NCI-H1436 (cell line): ENCODE measurements at places on chromosomes 3 and 15.

GRCh38 chr3:175464362-175464761 is 605.2 kb downstream of the NAALADL2 start:
- no peak for DNase-seq

- no peak for DNase-seq
These were observed 218.8 kb upstream of the ICE2 start for GRCh38 chr15:60697750-60698149.

DNA sequence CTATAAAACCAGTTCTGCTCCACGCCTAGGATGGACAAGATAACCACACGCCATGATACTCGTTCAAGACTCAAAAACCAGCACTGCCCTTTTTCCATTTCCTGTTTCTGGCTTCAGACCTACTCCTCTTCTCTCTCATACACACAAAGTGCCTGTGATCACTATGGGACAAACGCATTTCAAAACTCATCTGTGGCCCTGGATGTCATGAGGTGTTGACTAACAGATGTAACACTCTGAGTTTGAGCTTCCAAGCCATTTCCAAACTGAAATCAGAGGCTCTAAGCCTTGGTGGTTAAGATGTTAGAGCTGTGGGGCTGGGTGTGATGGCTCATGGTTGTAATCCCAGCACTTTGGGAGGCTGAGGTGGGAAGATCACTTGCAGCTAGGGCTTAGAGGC is 55.7 kb upstream of the LMOD3 start:
- no peak for DNase-seq

GRCh38 chr15:65769482-65769881 is 22.6 kb downstream of the DENND4A start:
- no peak for DNase-seq

DNA sequence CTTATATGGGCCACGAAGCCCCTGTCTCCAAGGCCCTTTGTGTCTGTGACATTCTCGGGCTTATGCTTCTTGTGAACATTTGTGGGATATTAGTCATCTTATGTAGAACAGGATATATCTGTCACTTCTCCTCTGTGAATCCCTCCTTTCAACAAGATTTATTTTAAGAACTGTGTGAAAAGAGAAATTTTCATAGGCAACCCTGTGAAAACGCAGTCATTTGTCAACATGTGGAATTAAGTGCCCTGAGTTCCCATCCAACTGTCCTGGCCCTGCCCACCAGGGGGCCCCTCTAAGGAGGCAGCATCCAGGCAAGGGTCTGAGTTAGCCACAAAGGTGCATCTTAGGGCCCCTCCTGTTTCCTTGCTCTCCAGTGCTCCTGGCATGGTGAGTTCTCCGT is 76.8 kb upstream of the CHRNA7 start:
- no peak for DNase-seq

- no peak for DNase-seq
These were observed 19.1 kb upstream of the GLCE start for GRCh38 chr15:69141286-69141701.

- no peak for DNase-seq
These were observed 161.4 kb downstream of the WNT7A start for GRCh38 chr3:13718436-13718835.

DNA sequence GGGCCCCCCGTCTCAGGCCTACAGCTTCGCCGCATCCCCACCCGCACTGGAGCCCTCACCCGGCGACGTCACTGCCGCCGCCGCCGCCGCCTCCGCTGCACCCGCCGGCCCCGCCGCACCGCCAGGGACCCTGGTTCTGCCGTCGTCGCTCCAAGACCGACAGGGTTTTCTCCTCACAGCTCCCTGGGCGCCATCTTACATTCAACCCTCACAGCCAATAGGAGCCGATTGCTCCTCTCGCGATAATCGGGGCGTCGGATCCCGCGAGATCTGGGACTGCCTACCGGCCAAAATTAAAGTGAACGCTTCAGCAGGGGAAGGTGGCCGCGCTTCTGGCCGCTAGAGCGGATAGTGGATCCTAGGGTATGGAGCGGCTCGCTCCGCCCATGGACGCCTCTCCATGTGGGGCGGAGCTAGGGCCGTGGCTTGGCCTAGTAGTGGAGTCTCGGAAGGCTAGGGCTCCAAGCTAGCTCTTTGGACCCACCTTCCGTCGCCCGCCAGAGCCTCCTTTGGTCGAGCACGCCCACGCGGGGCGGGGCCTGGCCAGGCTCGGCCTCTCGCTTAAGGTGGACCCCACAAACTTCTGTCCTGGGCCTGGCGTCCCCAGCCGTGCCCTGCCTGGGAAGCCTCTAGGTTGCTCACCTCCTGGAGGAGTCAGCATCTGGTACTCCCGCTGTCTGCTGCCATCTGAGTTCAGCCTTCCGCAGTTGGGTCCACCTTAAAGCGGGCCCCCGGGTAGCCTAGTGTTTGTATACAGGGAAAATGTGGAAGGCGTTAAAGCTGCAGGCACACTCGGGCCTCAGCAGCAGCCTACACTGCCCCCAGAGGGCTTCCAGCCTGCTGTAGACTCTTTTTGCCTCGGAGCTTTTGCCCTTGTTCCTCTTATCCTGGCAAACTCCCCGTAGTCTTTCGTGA is at the start of gene QRICH1:
QRICH1 (minus strand) TSS at position 219 of the 915 bp plus-strand sequence. CDS start 17,054 bp downstream, outside the sequence.
- DNase-seq = peak; percentile 90

GRCh38 chr15:33027306-33028035 is 167.0 kb downstream of the FMN1 start:
- DNase-seq = no peak

- DNase-seq = no peak
These were observed 186.9 kb downstream of the PCCB start for GRCh38 chr3:136437043-136437442.

DNA sequence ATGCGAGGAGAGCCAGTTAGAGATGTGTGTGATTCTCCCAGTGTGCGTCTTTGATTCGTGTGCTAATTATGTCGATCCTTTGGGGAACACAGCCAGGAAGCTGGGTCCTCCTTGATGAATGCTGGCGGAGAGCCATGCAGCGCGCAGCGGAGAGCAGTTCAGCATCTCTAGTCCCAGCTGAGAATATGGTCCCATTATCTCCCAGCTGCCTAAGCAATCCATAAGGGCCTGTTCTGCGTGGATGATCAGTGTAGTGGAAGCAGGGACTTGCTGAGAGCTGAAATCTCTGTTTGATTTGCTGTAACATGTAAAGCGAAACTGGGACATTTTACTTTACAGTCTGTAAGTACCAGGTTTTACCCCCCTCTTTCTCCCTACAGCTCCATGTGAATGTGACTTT is 412.7 kb downstream of the CNTN4 start:
- peak; percentile 63 for DNase-seq

GRCh38 chr3:118262800-118263402 is 771.7 kb downstream of the IGSF11 start:
- DNase-seq = no peak

DNA sequence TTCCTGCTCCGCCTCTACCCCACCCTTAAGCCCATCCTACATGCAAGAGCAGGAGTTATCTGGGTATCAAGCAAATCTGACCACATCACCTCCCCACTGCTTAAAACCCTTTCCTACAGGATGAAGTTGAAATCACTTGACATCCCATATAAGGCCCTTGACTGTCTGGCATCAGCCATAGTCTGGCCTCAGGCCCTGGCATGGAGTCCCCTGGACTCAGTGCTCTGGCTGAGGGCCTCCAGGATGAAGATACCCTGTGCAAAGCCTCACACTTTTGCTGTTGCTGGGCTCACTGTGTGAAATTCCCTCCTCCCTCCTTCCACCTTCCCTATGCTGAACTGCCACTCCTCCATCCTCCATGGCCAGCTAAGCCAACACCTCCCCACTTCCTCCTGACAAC is 65.2 kb upstream of the GLCE start:
- DNase-seq = no peak

DNA sequence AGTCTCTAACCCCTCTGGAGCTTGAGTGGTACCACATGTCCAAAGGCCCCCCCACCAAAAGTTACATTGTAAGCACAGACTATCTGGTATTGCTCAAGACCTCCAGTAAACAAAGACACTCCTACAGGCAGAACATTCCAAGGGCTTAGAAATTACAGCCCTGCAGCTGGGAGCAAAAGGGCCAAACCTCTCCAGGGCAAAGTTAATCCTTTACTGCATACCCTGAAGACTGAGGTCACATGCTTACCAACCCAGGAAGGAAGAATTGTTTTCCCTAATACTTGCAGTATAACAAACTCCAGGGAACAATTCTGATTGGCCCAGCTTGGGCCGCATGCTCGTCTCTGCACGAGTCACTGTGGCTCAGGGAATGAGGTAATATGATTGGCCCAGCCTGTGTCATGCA is 266.1 kb upstream of the NR2F2 start:
- no peak for DNase-seq

DNA sequence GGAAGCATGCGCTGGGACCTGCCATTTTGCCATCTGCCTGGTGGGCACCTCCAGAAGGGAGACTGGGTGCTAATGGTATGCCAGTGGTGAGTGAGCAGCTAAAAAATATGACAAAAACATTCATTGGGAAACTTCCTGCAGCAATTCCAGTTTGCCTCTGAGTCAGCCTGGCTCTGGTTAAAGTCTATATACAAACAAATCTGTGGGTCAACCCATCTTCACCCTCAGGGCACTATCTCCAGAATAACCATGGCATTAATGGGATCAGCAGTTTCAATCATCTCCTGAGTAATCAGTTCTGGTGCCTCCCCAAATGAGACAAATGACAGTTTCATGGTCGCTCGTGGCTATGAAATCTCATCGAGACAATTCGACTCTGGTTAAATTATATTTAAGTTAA is 21.5 kb downstream of the FRMD4B start:
- no peak for DNase-seq

DNA sequence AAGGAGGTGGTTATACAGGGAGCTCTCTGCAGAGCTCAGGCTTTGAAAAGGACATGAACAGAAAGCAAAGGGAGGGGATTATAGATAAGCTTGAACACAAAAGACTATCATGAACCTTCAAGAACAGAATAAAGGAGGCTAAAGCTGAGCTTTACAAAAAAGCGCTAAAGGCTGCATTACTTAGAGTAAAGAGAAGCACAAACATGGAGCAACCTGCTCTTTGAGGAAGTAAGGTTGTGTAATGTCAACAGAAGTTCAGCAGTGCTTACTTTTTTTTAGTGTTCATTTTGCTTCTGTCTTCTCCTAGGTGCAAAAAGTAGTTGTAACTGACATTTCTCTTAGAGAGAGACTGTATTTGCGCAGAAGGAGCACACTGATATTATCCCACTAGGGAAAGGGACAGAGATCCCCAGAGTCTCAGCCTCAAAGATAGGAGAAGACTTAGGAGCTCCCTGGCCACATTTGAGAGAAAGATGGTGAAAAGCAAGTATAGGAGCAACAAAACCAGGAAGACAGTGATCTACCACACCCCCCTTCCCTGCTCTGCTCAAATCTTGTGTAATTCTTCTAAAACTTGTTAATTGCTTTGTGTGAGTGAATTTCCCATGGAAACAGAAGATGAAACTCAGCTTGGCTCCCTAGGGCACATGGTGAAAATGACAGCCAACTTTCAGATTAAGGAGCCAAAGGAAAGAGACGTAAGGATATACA is 54.7 kb downstream of the QTRT2 start:
- no peak for DNase-seq

DNA sequence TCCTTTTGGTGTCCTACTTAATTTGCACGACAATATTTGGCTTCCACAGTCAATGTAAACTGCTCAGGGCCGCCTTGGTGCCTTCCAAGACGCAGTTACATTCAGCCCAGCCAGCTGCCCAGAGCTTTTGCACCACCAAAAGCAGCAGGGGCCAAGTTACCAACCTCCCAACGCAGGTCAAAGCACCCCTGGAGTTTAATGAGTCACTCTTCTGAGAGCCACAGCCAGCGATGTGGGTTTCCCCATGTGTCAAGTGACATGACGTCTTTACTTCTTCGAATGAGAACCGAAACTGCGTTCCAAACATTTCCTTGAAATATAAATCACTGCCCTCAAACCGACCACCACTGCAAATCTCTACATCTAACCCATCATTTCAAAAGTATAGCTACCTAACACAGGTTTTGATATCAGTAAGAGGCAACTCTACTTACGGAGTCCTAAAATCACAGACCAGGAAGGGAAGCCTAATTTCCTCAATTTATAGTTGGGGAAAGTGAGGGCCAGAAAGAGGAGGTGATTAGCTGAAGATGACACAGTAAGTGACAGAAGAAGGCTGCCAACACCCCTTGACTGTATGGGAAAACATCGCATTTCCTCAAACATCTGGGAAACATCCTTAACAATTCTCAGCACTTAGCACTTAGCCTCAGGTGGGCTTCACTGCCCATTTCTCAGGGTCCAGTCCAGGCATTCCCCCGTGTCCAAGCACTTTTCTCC is 24.5 kb downstream of the MB21D2 start:
- no peak for DNase-seq

DNA sequence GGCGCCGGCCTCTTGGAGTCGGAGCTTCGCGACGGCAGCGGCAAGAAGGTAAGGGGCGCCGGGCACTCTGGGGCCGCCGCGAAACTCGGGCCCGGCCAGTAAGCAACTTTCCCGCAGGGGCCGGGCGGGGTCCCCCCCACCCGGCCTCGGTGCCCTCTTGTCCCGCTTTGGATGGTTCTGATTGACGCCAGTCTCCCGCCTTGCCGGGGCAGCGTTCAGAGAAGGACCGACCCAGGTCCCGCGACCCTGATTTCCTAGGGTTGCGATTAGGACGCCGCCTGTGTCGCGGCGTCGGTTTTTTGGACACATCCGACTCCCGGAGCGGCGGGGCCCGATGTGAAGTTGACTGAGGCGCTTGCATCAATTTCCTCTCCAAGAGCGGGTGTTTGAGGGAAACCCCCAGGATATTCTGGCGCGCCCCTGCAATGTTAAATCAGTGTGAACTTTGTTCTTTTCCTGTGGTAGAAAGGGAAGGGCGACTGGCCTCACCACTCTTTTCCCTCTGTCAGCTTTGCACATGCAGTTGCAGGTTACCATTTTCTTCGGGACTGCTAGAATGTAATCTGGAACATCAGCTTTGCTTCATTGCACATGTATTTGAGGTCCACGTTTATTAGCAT is 755 bp downstream of the PDE8A start:
- DNase-seq = no peak

DNA sequence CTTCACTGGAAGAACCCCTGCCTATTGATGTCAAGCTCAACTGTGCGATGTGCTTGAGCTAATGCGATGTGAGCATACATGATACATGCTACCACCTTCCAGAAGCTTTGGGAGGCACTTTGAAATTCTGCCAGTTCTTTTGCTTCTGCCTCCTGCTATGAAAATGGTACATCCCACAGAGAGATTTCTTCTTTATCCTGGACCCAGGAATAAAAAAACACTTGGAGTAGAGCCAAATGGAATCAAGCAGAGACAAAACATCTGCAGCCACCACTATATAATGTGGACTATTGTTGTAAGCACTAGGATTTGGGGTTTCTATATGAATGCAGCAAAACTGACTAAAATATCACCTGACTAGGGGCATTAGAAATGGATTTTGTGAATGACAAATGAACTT is 119.9 kb upstream of the GAP43 start:
- no peak for DNase-seq

DNA sequence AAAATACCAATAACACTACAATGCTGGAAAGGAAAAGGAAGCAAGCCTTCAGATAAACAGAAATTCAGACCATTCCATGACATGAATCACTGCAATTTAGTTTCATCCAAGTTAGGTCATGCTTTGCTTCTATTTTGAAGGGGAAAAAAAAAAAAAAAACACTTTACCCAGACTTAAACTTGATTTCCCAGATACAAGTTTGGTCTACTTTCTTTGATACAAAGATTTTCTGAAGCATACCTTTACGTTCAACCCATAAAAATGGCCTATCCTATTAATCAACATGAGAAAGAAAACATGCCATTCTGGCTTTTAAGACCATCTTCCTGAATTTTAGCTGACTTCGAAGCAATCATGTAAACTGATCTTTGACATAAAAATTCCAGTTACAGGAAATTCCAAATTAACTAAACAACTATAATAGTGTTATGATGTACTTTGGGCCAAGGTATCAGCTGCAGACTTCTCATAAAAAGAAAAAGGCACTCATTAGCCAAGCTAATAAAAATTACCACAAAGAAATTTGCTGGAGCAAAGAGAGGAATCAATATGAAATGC is 12.6 kb downstream of the OSBPL10 start:
- DNase-seq = no peak
